ENCODE measurements at places on chromosomes 13 and 19. TPM values are rescaled to one million over a fixed set of nuclear protein-coding genes. Genes with fewer than 3 reads are reported as not detected.

DNA sequence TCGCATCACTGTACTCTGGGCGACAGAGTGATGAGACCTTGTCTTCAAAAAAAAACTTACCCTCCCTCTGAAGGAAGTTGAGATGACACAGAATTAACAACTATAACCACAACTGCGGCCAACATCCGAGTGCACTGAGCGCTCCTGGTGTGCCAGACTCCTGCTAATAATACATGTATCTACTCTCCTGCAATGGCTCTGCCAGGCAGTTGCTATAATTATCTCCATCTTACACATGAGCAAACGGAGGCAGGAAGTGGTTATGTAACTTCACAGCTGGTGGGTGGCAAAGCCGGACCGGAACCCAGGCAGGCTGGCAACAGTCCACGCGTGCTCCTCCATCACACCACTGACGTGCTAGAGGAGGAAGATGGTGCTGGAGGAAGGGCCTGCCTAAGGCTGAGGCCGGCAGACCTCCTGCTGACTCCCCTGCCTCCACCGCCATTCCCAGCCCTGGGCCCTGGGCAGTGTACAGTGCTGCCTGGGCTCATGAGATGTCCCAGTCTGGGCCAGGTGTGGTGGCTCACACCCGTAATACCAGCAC lies 12.6 kb downstream of the XRCC1 start:
- peak; percentile 50 for DNase-seq

- DNase-seq = no peak
Observed at GRCh38 chr19:48118131-48118517, 7.5 kb upstream of the PLA2G4C start.

DNA sequence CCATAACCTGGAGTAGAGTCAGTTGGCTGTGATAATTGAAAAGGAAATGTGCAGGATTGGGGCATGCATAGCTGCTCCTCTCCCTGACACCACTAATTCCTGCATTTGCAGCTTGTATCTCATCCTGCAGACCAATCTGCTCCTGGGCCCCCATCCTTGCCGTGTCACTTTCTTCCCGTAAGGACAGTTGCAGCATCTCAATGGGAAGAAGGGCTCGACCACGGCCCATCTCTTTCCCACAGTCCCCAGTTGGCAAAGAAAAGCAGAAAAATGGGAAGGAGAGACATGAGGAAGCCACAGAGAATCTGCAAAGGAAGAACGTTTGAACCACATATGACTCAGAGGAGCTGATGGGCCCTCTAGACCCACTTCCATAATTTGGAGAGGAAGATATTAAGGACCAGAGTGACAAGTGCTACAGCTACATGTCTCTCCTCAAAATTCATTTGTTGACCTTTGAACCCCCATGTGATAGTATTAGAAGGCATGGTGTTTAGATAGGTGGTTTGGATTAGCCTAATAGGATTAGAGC lies 1.8 kb upstream of the SIGLEC12 start:
- DNase-seq = no peak

DNA sequence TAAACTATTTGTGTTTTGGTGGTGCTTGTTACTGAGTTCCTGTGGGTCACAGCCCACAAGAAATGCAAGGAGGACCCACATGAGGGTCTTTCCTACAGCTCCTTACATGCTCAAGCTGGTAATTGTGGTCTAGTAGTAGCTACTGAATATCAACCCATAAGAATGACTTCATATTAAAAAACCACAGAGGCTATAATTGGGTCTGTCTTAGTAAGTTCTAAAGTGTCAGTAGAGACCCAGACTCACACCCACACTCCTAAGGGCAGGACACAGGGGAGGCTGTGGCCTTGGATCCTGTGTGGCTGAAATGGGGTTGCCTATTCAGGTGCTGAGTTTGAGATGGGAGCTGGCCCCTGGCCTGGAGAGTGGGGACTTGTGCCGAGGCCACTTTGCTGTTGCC lies 19.6 kb downstream of the TFDP1 start:
- no peak for DNase-seq

Gene ZNF549
- total RNA-seq = 3.9 TPM

GRCh38 chr13:95106562-95106961 lies 194.7 kb downstream of the ABCC4 start:
- DNase-seq = no peak

- DNase-seq = no peak
Observed at GRCh38 chr13:91196958-91197357, 150.5 kb upstream of the MIR17HG start.

Gene ZNF724
- total RNA-seq = 1.4 TPM

DNA sequence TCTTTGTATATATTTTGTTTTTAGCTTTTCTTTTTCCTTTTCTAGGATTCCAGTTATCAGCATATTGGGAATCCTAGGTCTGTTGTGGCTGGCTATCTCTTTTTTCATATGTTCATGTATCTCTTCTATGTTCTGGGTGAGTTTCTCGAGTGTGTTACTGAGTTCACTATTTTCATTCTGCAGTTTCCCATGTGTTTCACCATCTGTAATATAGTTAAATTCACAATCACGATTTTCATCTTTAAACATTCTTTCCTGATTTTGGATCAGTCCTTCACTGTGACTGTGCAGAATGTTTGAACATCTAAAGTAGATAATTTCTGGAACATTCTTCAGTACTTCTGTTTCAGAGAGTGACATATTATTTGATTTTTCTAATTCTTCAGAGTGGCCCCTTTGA lies 862.1 kb downstream of the OLFM4 start:
- DNase-seq = no peak

Gene LIN7B
- total RNA-seq = 9.8 TPM

GRCh38 chr13:55577082-55577846 lies 1563.5 kb upstream of the PRR20A start:
- DNase-seq = no peak

Gene NLRP5
- total RNA-seq = not detected

- no peak for DNase-seq
Observed at GRCh38 chr13:27419328-27419727, 5.1 kb upstream of the GTF3A start.

Gene PROZ
- not detected for total RNA-seq

DNA sequence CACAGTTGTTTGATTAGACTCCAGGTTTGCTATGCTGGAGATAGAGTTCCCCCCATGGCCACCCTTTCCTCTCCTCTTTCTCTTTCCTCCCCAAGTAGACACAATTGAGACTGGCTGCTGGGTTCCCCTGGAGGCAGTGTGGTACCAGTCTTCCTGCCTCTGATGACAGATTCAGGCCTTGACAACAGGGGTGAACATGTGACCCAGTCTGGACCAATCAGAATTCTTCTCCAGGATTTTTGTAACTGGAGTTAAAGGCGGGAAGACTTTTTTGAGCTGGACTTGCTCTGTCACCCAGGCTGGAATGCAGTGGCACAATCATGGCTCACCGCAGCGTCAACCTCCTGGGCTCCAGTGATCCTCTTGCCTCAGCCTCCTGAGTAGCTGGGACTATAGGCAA lies 48.7 kb downstream of the CCNE1 start:
- DNase-seq = no peak

- DNase-seq = no peak
Observed at GRCh38 chr13:113404366-113404722, 40.4 kb upstream of the GRTP1 start.

GRCh38 chr13:95391362-95391761 lies 90.1 kb upstream of the ABCC4 start:
- DNase-seq = no peak

GRCh38 chr13:71213252-71213821 lies 653.7 kb downstream of the DACH1 start:
- DNase-seq = no peak

- peak; percentile 83 for DNase-seq
Observed at GRCh38 chr19:5621311-5621944, 1.1 kb downstream of the SAFB2 start.

DNA sequence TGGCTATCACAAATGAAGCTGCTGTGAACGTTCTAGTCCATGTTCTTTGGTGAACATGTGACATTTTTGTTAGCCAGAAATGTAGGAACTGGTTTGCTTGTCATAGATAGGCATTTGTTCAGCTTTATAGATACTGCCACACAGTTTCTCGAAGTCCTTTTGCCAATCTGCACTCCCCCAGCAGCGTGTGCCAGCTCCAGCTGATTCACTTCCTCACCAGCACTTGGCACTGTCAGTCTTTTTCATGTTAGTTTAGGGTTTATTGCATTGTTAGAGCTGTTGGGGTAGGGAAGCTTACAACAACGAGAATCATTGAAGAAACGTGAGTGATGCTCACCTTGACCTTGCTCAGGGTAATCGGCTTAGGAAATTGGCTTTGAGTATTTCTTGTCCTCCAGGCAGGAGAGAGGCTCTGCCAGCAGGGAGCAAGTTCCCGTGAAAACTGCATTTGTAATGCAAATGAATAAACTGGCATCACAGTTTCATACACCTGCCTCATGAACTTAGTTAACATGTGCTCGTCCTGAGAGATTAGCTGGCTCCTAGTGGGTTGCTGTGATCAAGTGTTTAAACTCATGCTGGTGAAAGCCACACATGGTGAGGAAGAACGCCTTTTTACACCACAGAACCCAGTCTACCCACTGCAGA lies 83.9 kb downstream of the ING1 start:
- DNase-seq = no peak

- DNase-seq = no peak
Observed at GRCh38 chr19:48206397-48207093, 36.1 kb downstream of the ZSWIM9 start.

Gene FAAP24
- total RNA-seq = 0.57 TPM

GRCh38 chr19:27793128-27793643 lies 1419.8 kb downstream of the UQCRFS1 start:
- DNase-seq = no peak

DNA sequence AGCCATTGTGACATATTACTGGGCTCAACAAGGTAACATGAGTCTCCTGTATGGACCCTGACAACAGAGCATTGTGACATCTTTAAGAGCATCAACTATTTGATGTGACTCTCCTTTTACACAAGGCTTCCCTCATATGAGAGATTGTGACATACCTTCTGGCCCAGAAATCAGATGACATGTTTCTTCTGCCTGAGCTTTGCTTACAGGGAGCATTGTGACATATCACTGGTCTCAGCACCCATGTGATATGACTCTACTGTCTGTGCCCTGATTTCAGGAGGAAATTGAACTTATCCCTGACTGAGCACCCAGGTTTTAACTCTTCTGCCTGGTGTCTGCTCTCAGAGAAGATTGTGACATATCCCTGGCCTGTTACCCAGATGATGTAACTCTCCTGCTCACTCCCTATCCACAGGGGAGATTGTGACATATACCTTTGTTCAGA lies 15.9 kb upstream of the ZNF681 start:
- no peak for DNase-seq

Gene DACT3
- total RNA-seq = 7.6 TPM

GRCh38 chr19:39303373-39304184 lies 7.4 kb downstream of the IFNL1 start:
- DNase-seq = no peak
